Activated CD8-positive, alpha-beta T cell treated with anti-CD3 and anti-CD28 coated beads, Interleukin-2, amount 10 ng/mL, durations not matched to agents 7 days and 5 days (primary cell): ENCODE measurements at places on chromosomes 5 and 9.

GRCh38 chr5:112630246-112631009, 107.3 kb upstream of the APC start:
- DNase-seq: no peak

- DNase-seq: no peak
Measured at GRCh38 chr9:128706045-128706444, 3.7 kb downstream of the PKN3 start.

- no peak for DNase-seq
Measured at GRCh38 chr5:117859176-117859575, 1129.2 kb downstream of the DTWD2 start.

DNA sequence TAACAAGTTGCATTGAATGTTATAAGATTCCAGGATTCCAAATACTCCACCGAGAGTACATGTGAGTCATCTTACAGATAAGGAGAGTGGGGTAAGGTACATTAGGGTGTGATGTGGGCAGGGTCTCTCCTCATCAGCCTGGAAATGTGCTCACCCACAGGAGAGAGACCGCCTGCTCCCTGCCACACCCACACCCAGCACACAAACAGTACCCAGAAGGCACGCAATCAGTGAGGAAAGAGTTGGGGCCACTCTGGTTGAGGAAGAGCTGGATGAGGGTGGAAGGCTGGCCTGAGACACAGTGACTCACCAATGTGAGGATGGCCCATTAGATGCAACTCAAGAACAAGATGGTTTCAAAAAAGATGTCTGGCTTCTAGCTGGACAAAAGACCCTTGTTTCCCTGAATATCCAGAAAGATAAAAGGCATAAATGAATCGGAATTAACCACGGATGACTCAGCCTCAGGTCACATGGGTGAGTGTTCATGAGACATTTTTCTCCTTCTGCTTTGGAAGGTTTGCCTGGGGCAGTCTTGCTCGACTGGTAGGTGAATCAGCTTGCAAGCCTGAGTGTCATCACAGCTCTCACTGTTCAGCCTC, 51.1 kb upstream of the LHFPL2 start:
- no peak for DNase-seq

DNA sequence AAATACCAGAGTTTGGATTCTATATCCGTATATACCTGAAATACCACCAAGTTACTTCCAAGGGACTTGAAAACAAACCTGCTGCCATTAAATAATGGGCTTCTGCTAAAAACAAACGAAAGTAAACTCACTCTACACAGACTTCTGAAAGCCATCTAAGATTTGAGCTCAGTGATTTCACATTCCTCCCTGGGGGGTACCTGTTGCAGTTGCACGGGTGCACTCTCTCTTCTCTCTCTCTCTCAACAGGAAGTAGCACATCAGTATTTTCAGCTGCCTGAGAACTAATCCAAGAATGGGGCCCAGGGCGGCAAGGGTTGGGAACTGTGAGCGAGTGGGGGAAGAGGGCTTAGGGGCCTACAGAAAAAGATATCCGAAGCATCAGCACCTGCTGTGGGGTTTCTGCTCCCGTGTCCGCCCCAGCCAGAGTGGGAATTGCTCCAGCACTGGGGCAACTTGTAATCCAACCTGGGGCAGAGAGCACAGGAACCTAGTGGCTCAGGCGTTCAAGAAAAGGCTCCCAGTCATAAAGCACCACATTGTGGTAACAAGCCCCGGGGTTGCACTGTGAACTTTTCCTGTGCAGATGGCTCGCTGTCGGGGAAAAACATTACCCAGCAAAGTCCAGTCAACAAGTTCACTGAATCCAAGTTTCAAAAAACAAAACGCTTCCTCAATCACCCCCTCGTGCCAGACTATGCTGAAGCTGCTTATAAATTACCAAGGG, 99.8 kb downstream of the EFNA5 start:
- DNase-seq: peak; percentile 35

GRCh38 chr9:6811436-6811835, 53.7 kb downstream of the KDM4C start:
- no peak for DNase-seq

DNA sequence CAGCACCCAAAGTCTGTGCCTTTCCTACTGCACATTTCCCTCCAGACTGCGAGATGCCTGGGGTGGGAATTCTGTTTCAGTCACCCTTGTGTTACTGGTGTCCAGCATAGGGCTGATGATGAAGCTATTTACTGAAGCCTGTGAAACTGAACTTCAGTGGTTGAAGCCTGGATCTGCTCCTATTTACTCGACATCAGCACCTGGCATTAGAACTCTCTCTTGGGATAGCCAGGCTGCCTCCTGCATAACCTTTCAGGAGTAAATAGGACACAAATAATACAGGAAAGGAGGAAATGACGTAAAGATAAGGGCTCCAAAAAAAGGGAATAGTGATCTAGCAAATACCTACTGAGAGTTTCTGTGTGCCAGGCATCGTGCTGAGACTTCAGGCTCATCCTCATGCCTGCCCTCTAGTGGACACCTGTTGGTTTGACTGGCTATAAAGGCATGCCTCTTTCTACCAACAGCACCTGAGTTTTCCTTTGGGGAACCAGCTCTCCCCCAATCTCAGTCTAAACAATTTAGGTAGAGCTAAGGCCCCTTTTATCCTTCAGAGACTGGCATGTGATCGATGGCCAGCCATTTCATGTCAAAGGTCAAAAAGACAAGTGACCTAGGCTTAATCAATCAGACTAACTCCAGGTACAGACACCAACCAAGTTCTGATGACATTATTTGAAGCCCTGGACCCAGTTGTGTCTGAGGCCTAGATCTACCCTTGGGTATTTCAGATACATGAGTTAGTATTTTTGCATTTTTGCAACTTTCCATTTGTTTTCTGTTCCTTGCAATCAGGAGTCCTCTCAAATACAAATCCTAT, 192.1 kb upstream of the TRIM32 start:
- DNase-seq: peak; percentile 49

DNA sequence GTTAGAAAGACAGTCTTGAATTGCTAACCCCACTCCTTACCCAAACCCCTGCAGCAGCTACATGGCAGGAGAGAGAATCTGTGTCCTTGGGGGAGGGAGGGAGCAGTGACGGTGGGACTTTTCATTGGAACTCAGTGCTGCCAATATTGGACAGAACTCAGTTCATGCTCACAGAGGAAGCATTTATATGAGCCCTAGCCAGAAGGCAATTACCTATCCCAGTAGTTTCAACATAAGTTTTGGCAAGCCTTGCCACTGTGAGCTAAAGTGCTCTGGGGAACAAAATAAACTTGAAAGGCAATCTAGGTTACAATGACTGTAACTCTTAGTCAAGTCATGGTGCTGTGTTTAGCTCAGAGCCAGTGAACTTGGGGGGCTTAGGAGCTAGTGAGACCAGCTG, 1013.4 kb upstream of the COX7C start:
- no peak for DNase-seq

GRCh38 chr9:35749515-35750255, 598 bp downstream of the RGP1 start:
- DNase-seq: peak; percentile 75

DNA sequence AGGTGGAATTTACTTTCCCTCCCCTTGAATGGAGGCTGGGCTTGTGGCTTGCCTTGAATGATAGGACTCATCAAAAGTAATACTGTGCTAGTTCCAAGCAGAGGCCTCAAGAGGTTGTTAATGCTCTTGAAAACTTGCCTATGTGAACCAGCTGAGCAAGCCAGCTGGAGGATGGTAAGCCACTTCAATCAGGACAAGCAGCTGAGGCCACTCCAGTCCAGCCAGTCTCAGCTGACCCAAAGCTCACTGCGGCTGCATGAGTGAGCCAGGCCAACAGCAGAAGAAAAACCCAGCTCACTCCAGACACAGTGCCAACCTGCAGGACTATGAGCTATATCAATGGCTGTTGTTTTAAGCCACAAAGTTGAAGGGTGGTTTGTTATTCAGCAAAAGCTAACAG, 182.8 kb downstream of the MCTP1 start:
- no peak for DNase-seq

DNA sequence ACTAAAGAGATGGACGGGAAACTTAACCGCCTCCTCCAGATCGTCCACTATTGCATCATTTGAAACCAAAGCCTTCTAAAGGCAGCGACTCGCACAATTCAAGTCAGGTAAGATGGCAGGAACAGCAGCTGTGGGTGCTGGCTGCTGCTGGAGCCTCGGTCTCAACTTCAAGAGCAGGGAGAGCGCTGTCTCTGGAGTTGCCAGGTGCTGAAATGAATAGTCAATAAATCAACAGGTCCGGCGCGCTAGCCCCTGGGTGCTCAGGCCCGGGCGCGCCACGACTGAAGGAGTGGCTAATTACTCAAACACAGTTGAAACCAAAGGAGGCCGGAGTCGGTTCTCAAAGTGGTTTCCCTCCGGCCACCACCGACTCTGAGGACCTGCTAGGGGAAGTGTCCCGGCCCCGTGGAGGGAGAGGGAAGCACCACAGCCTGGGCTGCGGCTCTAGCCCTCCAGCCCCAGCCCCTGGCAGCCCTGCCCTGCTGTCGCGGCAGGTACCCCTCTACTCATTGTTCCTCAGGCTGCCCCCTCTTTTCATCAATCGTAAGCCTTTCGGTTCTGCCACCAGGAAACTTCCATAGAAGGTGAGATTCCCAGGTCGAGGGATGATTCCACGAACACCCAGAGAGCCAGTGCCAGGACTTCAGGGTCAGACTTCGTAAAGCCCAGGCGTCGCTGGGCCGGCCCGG, 804 bp downstream of the TTC39B start:
- peak; percentile 69 for DNase-seq

DNA sequence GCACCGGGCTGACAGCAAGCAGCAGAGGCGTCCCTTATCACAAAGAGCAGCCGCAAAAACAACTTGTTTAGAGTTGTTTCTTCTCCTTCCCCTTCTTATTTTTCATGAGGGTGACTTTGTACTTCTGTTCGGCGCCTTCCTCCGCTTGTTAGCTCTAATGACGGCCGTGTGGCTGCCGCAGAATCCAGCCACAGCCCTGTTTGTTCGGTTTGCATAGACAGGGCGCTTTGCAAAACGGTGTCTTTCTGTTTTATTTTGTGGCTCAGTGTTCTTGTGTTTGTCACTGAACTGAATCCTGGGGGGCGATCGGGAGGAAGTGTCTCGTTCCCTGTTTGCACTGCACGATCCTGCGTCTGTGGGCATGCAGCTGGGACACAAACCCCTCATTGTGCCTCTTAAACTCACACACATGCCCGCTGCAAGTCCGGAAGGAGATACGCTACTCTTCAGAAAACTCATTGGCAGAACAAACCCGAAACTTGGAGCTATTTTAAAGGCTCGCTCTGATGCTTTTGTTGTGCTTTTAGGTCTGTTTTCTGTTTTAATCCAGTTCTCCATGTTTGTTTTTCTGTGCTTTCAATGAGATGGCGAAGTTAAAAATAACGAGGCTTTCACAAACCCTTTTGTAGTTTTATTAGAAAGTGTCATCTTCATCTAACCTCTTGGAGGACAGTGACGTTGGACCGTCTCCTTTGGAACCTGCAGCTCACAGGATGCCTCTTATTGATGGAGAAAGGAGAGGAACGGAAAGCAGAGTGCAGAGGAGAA, 213.9 kb downstream of the IRX2 start:
- DNase-seq: no peak

DNA sequence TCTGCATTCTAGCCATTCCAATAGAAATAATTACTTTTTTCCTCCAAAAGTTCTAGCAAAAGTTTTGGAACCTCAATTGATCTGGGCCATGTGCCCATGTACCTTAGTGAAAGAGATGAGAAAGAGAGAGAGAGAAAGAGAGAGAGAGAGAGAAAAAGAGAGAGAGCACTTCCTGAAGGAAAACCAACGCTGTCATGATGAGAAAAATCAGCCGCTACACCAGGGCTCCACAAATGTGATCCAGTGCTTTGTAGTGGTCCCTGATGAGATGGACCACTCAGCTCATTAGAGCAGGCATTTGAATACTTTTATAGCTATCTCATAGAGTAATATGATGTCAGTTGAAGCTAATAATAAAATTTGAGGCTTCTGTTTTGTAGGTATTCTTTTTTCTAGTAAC, 7.7 kb upstream of the GAS1 start:
- DNase-seq: no peak

GRCh38 chr5:27708534-27708933, 670.1 kb upstream of the CDH9 start:
- DNase-seq: no peak

- DNase-seq: peak; percentile 24
Measured at GRCh38 chr5:11719888-11720481, 184.3 kb downstream of the CTNND2 start.

DNA sequence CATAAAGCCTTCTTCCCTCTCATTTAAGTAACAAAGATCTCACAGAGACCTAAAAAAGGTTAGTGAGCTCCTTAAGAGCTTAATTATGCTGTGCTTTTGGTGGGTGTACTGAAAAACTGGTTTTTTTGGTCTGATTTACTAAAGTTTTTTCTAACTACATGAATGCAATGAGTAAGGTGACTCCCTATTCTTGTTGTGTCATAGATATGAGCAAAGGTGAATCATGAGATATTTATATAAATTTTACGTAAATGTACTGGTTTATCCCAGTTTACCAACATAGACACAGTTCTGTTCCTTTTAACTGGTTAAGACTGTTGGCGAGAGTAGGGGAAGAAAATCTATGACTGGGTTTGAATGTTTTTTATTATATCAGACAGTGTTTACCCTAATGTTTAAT, 250.5 kb downstream of the NR2F1-AS1 start:
- no peak for DNase-seq

GRCh38 chr9:88682431-88682831, 147.5 kb downstream of the NXNL2 start:
- DNase-seq: no peak

GRCh38 chr5:13704396-13704795, 240.1 kb downstream of the DNAH5 start:
- no peak for DNase-seq

GRCh38 chr5:107676702-107677101, 6.0 kb upstream of the EFNA5 start:
- DNase-seq: no peak

DNA sequence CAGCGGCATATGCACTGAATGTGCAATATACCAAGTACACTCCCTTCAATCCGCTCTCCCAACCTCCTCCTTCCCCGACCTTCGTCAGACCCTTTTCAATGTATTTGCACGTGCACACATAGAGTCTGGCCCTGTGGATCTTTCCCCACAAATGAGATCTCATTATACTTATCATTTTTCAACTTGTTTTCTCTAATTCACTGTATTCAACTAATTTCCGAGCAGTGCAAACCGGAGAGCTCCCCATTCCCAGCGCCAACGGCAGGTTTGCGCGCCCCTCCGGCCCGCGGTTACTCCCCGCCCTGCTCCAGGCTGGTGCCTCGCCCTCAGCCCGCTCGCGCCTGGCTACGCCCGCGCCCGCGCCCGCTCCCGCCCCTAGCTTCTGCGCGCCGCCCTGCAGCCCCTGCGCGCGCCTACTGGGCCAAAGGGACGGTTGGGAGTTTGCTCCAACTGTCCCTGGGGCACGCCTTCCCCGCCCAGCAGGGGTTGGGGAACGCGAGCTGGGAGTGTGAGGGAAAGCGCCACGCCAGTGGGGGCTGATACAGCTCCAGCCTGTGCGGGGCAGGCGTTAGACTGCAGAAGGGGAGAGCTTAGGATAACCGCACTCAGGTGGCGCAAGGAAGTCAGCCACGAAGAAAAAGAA, 3.3 kb upstream of the CDC20B start:
- DNase-seq: peak; percentile 39
